Stimulated activated CD8-positive, alpha-beta memory T cell treated with anti-CD3 and anti-CD28 coated beads, Interleukin-15, amount 100 ng/mL, for 1 hour (primary cell): ENCODE measurements at places on chromosomes 16 and 17.

DNA sequence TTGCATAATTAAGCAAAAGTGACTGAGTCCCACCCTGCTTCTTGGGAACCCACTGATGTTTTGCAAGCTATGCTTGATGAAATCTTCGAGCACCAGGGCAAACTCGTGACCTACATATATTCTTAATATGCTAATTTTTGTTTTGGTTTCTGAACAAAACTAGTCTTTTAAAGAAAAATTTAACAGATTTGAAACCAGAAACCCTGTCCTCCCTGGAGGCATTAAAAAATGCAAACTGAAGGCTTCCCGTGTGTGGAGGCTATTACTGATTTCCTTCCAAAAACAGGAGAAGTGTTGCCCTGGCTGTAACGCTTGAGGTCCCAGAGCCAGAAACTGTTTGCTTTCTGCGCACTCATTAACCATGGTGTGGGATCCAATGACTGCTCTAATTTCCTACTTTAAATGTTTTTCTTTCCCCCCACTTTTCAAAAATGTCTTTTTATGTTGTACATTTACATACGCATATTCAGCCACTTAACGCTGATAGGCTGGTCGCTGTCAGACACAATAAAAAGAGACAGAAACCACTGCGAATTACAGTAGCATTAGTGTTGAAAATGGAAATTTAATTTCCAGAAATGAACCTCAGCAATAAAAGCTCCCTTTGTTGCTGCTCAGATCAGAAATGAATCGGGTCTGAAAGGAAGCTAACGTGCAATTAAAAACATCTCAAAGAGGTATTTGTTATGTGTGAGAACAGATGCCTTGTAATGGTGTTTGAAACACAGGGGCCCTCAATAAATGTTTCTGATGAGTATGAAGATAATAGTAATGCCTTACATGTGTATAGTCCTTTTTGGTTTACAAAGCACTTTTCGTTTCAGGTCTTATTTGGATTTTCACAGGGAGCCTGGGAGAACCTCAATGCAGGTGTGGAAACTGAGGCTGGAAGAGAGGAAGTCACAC, 39.9 kb upstream of the IRX6 start:
- no peak for DNase-seq

DNA sequence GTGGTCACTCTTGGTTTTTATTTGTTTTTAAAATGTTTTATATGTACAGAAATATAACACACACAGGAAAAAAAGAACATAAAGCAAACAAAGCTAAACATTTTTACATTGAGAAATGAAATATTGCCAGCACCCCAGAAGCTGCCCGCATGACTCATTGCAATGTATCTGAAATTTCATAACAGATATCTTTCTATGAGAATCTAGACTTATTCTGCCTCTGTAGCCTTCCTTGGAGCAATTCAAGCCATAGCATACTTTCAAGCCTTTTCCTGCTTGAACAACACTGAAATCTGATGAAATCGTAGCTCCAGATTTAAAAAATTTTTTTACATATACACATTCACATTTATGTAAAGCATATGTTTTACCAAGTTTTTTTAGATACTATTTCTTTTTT, 86.9 kb downstream of the RBBP6 start:
- no peak for DNase-seq

DNA sequence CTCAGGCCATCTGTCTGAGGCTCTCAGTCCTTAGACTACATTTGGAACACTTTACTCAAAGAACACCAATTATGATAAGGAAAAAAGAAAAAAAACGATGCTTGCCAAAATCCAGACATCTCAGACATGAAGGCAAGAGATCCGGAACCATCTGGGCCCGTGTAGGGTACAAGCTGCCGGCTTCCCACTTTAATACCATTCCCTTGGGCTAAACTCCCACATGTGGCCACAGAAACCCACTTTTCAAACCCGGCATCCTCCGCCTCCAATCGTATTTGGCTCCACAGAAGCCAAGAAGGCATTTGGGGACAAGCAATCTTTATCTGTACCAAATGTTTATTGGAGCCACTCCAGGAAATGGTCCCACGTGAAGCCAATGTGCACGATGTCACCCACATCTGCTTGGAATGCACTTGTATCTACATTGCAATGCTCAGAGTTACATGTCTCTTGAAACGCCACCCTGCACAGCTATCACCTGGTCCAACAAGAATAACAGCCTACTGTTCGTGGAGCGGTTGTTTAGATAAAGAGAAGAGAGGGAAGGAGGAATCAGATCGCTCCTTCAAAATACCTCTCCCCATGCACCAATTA, 33.5 kb downstream of the XYLT1 start:
- DNase-seq, result no peak

DNA sequence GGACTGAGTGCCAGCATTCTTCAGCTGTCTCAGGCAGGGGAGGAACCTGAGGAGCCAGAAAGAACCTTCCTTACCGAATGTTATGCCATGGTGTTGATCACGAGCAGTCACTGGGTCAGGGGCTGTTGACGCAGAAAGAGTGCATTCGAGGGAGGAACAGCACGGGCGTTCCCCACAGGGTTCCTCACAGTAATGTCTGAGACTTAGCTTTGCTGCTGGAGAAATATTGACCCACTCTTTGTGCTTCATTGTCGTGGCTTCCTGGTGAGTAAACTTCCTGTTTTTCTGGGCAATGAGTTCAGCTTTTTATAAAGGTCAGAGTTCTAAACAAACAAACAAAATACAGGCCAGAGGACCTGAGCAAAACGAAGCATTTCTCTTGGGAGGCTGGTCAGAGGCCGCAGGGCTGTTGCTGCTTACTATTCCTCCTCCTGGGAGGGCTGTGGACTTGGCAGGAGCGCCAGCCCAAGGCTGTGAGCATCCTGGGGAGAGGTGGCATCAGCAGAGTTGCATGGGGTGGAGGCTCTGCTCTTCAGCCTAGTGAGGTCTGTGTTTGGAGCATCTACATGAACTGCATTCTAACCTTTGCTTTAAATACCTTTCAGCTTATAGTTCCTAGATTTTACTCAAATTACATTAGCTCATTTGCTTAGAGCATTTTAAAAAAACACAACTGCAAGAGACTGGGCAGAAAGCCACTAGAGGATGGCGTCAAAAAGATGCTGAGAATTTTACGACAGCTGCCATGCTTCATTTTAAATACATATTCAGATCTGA, 143.1 kb upstream of the CACNG5 start:
- no peak for DNase-seq

DNA sequence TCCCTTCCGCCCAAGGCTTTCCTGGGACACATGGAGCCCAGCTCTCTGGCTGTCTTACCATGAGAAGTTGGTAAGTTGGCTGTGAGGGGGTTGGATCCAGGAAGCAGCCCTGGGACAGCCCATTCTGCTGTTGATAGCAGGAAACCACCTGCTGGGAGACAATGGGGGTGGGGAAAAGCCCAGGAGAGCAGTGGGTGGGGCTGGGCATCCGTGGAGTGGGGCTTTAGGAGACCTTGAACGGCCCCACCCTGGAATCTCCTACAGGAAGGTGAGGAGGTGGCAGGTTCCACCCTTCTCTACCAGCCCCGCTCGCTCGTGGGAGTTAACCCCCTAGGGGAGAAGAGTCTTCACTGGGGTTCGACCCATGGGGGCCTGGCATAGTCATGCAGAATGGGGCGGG, 5.8 kb downstream of the TMEM92 start:
- no peak for DNase-seq

DNA sequence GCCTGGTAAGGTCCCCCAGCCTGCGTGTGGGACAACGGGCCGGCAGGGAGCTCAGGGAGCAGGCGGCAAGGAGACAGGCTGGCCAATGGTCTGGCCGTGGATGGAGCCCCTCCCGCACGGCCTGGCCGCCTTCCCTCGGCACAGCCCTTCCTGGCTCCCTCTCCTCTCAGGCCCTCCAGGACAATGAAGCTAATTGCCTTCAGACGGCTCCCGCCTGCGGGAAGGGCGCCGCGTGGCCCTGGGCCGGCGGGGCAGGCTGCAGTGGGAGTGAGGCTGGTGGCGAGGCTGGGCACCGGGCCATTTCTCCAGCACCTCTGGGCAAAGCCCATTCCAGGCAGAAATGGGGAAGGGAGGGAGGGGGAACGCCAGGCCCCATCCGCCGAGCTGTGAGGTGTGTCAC, 50.9 kb downstream of the ENGASE start:
- no peak for DNase-seq

DNA sequence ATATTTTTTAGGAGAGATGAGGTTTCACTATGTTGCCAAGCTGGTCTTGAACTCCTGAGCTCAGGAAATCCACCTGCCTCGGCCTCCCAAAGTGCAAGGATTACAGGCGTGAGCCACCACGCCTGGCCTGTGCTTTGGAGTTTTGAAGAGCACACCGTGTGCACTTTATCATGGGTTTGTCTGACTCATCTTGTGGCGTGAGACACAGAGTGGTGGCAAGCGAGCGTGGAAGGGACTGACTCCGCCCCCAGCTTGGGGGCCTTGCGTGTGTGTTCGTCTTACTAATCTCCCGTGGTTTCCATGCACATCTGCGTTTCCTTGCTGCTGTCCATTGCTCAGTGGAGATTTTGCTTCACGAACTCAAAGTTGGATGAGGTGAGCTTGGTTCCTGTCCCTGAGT, 22.9 kb downstream of the CRAMP1 start:
- DNase-seq, result no peak
